ENCODE measurements at places on chromosomes 5 and 9.

GRCh38 chr9:35723426-35723825, 8.6 kb downstream of the TLN1 start:
- DNase-seq = no peak

- DNase-seq = no peak
Observed at GRCh38 chr9:91305596-91306295, 56.0 kb downstream of the AUH start.

DNA sequence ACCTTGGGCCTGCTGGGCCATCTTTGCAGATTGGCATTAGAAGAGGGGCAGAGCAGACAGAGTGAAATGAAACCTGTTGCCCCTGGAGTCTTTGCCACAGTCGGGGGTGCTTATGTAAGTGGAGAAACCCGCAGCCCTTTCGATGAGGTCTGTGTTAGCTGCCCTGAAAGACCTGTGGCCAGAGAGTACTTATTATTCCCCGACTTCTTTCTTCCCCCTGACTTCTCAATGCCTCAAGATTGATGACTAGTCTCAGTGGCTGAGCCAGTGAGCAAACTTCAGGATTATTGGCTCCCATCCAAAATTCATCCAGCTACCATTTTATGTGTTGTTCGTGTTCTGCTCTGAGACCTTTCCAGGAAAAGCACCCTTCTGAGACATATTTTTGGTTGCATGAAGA, 7.6 kb downstream of the NTRK2 start:
- no peak for DNase-seq

DNA sequence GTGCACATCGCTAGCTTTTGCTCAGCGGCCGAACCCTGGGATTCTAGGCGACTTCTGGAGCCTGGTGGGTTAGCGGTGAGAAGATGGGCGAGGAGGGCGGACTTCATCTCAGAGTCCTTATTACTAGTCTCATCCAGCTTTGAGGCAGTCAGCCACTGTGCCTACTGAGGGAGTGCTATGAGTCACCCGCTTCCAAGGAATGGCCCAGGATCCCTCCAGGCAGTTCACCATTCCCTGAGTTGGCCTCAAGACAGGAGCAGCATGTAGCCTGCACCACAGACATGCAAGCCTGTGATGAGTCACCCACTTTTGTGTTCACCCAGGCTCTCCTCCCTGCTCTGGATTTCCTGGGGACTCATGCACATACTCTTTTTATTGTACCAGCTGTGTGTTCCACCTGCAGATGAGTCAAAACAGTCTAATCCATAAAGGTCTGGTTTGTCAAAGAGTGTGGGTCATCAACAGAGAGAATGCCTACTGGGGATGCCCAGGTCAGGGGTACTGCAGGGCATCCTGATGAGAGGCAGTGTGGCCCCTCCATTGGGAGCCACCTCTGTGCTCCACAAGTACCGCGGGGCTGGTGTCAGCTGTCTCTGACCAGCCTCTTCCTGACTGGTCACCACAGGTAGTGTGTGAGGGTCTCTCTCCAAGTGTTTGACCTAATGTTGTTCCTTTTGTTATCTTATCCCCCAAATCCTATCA, 20.2 kb downstream of the SLC22A5 start:
- no peak for DNase-seq

DNA sequence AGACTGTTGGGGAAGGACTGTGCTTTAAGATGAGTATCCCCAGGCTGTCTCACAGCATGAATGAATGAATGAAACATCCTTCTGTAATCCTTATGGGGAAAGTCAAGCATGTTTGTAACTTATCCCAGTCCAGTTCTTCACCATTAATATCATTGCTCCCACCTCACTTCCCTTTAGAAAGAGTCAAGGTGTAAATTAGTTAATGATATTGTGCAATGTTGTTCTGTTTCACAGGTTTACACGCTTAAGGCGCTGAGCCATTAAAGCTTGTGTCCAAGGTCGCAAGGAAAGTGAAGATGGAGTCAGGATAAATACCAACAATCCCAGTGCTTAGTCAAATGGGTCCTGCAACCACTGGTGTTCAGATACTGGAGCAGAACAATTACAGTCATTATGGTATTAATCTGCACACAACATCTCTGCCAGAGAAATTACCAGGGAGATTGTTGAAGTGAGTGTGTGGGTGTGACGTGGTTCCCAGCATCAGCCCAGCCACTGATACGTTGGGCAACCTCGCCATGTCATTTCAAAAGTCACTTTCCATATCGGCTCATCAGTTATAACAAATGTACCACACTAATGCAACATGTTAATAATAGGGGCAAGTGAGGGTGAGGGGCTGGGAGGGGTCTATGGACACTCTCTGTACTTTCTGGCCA, 1.5 kb upstream of the MYO10 start:
- DNase-seq = no peak

DNA sequence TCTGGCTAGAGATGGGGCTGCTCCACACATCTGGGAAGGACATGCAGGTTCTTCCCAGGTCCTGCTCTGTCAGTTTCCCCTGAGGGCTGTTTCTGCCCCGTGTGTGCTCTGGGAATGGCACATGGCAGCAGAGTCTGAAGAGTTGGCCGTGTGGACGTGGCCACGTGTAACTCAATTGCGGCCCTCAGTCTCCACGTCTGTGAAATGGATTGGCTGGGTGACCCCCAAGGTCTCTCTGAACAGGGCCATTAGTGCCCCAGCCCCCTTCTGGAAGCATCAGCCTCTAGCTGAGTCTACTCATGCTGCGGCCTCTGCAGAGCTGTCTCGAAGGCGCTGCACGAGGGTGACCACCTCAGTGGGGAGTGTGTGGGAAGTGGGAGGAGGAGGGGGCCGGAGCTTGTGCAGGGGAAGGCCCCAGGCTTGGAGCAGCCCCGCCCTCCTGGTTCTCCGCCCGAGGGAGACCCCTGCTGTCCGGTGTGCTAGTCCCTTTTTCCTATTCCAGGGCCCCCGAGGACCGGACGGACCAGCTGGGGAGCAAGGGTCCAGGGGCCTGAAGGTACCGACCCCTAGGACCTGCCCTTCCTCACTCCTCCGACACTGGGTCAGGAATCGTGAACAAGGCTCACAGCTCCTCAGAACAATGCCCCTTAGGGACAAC, 58.9 kb upstream of the ORM1 start:
- no peak for DNase-seq

DNA sequence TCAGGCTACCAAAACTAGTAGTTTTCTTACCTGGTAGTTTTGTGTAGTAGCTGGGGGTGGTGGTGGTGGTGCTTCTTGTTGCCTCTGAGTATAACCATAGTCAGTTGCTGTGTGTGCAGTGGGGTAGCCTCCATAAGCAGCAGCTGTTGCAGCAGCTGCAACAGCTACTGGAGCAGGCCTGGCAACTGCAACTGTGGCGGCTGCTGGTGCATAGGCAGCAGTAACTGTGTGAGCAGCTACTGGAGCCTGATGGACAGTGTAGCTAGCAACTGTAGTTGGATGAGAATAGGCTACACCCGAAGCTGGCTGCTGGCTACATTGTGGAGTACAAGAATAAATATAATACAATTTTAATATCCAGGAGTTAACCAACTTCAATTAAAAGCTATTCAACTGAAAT, 24.7 kb downstream of the ZFR start:
- no peak for DNase-seq

- DNase-seq = no peak
Observed at GRCh38 chr5:32628049-32628844, 42.9 kb downstream of the SUB1 start.

- DNase-seq = no peak
Observed at GRCh38 chr5:96434201-96434645, 1.2 kb upstream of the PCSK1 start.

GRCh38 chr9:19641046-19641445, 147.8 kb downstream of the SLC24A2 start:
- DNase-seq = no peak

GRCh38 chr5:151123897-151124751, 33.5 kb downstream of the ANXA6 start:
- DNase-seq = peak; percentile 51

DNA sequence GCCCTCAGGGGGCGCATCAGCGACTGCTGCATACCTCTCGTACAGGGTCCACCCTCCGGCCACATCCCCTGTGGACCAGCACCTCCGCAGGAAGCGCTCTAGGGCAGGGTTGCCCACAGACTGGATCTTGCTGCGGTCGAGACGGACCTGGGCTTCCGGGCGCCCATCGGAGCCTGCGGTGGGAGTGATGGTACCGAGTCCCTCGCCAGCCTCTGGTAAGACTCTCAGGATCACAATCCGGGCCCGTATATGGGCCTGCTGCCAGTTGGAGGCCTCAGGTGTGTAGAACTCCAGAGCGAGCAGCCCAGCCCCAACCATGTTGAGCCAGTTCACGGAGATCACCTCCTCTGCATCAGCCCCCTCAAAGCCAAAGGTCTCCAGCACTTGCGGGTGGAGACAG, 323.0 kb downstream of the ANXA1 start:
- DNase-seq = no peak
